NCI-H1436 (cell line): ENCODE measurements at places on chromosomes 16 and 17.

GRCh38 chr16:86029131-86029741 lies 130.3 kb downstream of the IRF8 start:
- no peak for DNase-seq

GRCh38 chr17:81252326-81252986 lies 13.3 kb downstream of the NDUFAF8 start:
- DNase-seq: no peak

DNA sequence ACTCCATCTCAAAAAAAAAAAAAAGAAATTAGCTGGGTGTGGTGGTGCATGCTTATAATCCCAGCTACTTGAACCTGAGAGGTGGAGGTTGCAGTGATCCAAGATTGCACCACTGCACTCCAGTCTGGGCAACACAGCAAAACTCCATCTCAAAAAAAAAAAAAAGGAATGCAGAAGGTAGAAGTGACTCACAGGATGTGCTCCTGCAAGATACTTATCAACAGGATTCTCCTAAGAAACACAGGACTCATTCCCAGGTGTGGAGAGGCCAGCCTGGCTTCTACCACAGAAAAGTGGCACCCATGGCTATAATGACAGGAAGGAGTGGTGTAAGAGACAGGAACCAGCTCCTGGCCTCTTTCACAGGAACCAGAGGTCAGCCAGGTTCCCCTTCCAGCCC lies 13.8 kb downstream of the ELMO3 start:
- DNase-seq: no peak

GRCh38 chr17:73348018-73348828 lies 36.4 kb upstream of the CDC42EP4 start:
- DNase-seq: no peak

GRCh38 chr16:15817446-15817845 lies 39.4 kb downstream of the MYH11 start:
- no peak for DNase-seq

- DNase-seq: no peak
Measured at GRCh38 chr16:84427553-84427952, 59.2 kb downstream of the ATP2C2 start.

- no peak for DNase-seq
Measured at GRCh38 chr17:66474806-66475497, 172.5 kb downstream of the PRKCA start.
